ENCODE measurements at places on chromosomes 6 and 20. TPM values are rescaled to one million over a fixed set of nuclear protein-coding genes. Genes with fewer than 3 reads are reported as not detected.

Gene ASIP
- total RNA-seq: 0.27 TPM

Gene TGM3
- total RNA-seq: 0.49 TPM

Gene ZCCHC3
- 22.4 TPM for total RNA-seq

Gene IP6K3
- 27.8 TPM for total RNA-seq

Gene UBE2C
- total RNA-seq: 23.1 TPM

DNA sequence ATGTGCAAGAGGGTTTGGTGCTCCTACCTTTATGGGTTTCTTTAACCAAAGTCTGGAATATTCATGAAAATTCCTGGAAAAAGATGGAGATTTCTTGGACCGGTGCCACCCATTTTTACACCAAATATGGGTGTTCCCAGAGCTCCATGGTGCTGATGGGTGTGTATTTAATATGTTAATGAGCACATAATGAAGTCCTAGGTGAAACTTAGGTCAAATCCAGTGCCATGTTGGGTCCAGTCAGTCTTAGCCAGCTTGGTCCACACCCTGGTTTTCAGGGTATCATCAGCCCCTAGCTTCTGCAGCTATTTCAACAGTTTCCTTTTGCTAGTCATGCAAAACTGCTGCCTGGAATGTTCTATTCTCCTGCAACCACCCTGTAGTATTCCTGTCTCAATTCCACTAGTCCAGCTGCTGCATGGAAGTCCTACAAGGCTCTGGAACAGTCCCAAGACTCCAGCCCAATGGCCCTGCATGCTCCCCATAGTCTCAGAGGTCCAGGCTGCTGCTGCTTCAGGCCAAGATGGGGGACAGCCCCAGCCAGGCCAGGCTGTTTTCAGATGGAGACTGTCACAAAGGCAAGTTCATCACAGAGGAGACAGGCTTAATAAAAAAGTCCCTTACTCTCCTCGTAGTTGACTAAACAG is 31.8 kb downstream of the CST9L start:
- H3K27me3 ChIP-seq: no peaks in the 10 kb centered on the region
- peak overlapping the region; percentile 20 for H3K27ac ChIP-seq
- no peaks in the 10 kb centered on the region for H3K36me3 ChIP-seq
- DNase-seq: peak; percentile 66

DNA sequence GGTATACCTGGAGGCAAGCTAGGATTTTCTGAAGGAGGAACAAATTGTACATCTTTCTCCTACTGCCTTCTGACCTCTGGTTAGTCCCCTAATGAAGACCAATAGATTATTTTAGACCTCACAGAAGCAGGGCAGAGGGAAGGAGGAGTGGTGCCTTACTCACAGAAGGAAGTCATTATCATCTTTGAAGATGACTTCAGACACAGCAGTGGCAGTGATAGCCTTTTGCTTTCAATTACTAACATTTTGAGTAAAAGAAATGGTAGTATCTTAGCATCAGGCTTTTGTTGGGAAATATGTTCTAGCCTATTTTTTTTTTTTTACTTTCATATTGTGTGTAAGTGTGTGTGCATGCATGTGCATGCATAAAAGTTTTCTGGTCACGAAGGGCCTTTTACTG is 164.2 kb upstream of the PLN start:
- no peak overlapping the region for H3K4me3 ChIP-seq
- no peaks in the 10 kb centered on the region for H3K36me3 ChIP-seq
- no peak for DNase-seq
- H3K27me3 ChIP-seq: no peaks in the 10 kb centered on the region

DNA sequence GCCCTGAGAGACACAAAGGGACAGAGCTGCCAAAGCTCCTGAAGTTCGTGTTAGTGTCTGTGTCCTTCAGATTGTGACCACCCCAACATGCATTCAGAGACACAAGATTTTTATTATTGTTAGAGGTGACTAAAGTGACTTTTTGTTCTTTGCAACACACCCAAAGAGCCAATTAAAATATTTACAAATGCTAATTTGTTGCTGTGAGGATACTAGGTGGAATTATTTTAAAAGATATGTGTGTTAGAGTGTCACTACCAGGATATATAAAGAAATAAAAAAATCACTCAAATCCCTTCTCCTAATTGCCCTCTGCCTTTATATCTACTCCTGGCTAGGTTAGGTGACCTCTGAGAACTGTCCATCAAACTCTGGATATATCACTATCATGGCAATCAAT is 160.7 kb downstream of the GRIK2 start:
- DNase-seq: no peak
- no peaks in the 10 kb centered on the region for H3K36me3 ChIP-seq
- H3K27ac ChIP-seq: no peak overlapping the region
- no peak overlapping the region for H3K4me3 ChIP-seq
- no peaks in the 10 kb centered on the region for H3K4me1 ChIP-seq

DNA sequence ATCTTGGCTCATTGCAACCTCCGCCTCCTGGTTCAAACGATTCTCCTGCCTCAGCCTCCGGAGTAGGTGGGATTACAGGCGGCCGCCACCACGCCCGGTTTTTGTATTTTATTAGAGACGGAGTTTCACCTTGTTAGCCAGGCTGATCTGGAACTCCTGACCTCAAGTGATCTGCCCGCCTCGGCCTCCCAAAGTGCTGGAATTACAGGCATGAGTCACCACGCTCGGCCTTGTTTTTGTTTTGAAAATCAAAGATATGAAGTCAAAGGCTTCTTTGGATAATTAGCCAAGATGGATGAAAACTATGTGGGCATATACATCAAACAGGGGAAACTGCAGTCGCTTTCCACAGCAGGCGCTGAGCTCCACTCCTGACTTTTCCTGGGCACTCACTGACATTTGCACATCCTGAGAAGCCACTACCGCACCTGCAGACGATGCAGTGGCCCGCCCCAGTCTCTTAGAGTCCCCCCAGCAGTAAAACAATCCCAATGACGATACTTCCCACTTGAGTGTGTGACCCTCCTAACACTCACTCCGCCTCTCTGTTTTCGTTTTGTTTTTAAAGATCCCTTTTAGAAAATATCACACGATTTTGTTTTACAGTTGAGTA is 44.1 kb downstream of the GJA1 start:
- DNase-seq: no peak
- no peak overlapping the region for H3K4me3 ChIP-seq
- no peaks in the 10 kb centered on the region for H3K4me1 ChIP-seq
- no peak overlapping the region for H3K27ac ChIP-seq
- no peaks in the 10 kb centered on the region for H3K36me3 ChIP-seq
- no peaks in the 10 kb centered on the region for H3K27me3 ChIP-seq

- H3K27ac ChIP-seq: peak overlapping the region; percentile 52
- H3K4me3 ChIP-seq: no peak overlapping the region
- H3K4me1 ChIP-seq: peaks cover 6% of the 10 kb centered on the region
- peak; percentile 95 for DNase-seq
Observed at GRCh38 chr6:139943391-139943790, 568.9 kb upstream of the CITED2 start.

DNA sequence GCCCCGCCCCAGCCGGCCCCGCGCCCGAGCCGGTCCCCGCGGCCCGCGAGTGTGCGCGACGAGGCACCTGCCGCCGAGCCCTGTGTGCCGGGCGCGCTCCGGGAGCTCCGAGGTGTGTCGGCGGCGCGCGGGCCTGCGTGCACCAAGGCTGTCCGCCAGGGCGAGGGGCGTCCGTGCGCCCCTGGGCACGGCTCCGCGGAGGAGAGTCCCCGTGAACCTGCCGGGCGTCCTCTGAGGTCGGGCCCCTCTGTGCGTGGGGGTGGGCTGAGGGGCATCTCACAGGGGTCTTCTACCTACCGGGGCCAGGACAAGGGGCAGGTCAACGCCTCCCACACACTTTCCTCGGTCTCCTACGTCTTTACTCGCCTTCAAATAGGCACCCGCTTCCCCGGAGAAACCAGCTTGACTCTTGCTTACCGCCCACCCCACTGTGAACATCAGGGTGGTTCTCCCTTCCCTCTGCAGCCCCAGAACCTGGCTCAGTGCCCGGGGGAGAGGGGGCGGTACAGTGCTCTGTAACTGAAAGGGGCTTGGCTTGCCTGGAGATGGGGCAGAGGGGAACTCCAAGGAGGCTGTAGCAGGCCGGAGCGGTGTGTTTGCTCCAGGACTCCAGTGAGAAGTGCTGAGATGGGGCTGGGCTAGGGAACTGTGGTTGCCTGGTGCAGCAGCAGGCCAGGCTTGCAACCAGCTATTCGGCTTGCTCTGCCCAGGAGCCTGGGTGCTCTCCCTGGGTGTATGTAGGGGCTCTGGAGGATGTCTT is at the start of gene SAMD10:
Gene SAMD10, minus strand, starts transcription at position 86 of the 760 bp plus-strand sequence. CDS start 175 bp downstream, outside the sequence.
- peaks cover 25% of the 10 kb centered on the region for H3K36me3 ChIP-seq
- no peaks in the 10 kb centered on the region for H3K27me3 ChIP-seq
- H3K27ac ChIP-seq: peak within 1 kb of the TSS; percentile 89
- H3K4me3 ChIP-seq: peak within 1 kb of the TSS; percentile 58
- peak; percentile 87 for DNase-seq

DNA sequence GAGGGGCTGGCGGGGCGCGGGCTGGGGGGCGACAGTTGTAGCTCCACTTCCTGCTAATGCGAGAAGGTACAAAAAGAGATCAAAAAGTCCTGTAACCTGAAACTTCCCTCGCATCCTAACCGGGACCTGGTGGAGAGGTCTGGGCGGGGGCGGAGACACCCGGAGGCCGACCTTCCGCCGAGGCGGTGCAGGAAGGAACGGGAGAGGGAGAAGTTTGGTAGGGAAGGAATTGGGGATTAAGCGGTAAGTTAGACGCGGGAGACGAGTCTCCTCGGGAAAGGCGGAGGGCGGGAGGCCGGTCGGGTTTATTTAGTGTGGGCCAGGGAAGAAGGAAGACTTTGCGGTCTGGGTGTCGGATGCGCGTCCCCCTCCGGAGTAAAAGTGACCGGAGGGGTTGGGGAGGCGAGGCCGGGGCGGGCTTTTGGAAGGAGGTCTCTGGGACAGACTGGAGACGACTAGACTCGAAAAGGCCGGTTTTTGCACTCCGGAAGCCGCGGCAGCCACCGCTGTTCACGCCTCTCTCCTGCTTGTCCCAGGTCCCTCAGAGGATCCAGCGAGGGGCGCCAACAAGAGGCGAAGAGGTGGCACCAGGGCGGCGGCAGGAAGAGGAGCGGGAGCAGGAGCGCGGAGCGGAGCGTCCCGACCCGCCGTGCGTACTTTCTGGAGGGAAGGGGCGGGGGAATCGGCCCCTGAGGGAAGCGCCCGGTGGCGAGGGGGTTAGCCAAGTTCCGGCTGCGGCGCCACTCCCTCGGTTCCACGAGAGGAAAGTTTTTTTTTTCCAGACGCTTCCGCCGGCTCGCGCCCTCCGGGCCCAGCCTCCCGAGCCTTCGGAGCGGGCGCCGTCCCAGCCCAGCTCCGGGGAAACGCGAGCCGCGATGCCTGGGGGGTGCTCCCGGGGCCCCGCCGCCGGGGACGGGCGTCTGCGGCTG is 734 bp downstream of the TPBG start:
- H3K4me3 ChIP-seq: peak overlapping the region; percentile 67
- peak overlapping the region; percentile 91 for H3K27ac ChIP-seq
- no peaks in the 10 kb centered on the region for H3K36me3 ChIP-seq
- peak; percentile 83 for DNase-seq

DNA sequence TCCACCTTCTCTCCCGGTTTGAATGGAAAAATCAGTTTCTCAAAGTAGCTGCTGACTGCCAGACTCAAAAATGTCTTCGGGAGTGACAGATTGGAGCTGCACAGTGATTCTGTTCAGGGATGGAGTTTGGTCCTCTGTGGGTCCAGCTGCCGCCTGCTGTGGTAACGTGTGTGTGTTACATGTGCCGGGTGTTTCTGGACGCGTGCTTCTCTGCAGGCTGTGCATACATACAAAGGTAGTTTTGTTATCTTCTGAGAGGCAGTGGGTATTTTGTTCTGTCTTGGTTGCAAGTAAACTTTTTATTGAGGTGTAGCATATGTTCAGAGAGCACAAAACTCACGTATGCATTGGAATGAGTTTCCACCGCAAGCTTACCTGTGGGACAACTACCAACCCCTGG is 41.3 kb upstream of the NAA20 start:
- peak overlapping the region; percentile 92 for H3K27ac ChIP-seq
- peak overlapping the region; percentile 31 for H3K4me3 ChIP-seq
- no peaks in the 10 kb centered on the region for H3K27me3 ChIP-seq
- H3K4me1 ChIP-seq: peaks cover 40% of the 10 kb centered on the region
- H3K36me3 ChIP-seq: peaks cover 20% of the 10 kb centered on the region

DNA sequence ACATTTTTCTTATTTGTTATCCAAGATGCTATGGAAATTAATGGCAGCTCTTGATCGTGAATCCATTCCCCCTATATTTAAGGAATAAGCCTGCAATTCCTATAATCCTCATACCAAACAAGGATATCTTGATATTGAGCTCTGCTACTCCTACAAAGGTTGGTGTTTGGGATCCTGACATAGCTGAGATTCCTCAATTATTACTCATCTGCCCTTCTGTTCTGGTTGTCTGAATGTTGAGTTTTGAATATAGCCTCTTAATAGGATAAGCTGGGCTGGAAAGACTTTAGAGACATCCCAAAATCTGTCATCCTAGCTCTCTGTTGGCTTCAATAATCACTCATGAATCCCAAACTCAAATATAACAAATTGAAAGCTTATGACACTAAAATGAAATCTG is 49.9 kb downstream of the CLIC5 start:
- no peaks in the 10 kb centered on the region for H3K27me3 ChIP-seq
- no peak for DNase-seq
- H3K4me3 ChIP-seq: no peak overlapping the region

- H3K4me3 ChIP-seq: no peak overlapping the region
- no peaks in the 10 kb centered on the region for H3K4me1 ChIP-seq
- DNase-seq: no peak
- no peaks in the 10 kb centered on the region for H3K36me3 ChIP-seq
- no peaks in the 10 kb centered on the region for H3K27me3 ChIP-seq
- no peak overlapping the region for H3K27ac ChIP-seq
Observed at GRCh38 chr6:46565531-46565930, 74.3 kb upstream of the RCAN2 start.

DNA sequence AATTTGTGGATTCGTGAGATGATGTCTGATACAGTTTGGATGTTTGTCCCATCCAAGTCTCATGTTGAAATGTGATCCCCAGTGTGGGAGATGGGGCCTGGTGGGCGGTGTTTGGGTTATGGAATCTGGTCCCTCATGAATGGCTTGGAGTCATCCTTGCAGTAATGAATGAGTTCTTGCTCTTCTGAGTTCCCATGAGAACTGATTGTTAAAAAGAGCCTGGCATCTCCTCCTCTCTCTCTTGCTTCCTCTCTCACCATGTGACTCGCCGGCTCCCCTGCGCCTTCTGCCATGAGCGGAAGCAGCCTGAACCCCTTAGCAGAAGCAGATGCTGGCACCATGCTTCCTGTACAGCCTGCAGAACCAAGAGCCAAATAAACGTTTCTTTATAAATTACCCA is 30.5 kb upstream of the RPP40 start:
- no peak overlapping the region for H3K27ac ChIP-seq
- no peaks in the 10 kb centered on the region for H3K27me3 ChIP-seq
- H3K36me3 ChIP-seq: no peaks in the 10 kb centered on the region
- peak; percentile 51 for DNase-seq
- peaks cover 15% of the 10 kb centered on the region for H3K4me1 ChIP-seq
- H3K4me3 ChIP-seq: no peak overlapping the region

Data from muscle of leg (tissue), 16 donors.